ENCODE measurements at places on chromosomes 7 and 10. TPM values are rescaled to one million over a fixed set of nuclear protein-coding genes. Genes with fewer than 3 reads are reported as not detected.

ARID5B gene
- 105 TPM for total RNA-seq

SERPINE1 gene
- 260 TPM for total RNA-seq

C10orf90 gene
- not detected for total RNA-seq

ITPRID1 gene
- not detected for total RNA-seq

All from smooth muscle cell of trachea (primary cell).